Activated CD4-positive, alpha-beta T cell treated with anti-CD3 and anti-CD28 coated beads, Interleukin-10, Interleukin-2, amounts not matched to agents 100 ng/mL and 50 ng/mL, durations not matched to agents 16 hours and 8 hours (primary cell): ENCODE measurements at places on chromosomes 4 and X.

DNA sequence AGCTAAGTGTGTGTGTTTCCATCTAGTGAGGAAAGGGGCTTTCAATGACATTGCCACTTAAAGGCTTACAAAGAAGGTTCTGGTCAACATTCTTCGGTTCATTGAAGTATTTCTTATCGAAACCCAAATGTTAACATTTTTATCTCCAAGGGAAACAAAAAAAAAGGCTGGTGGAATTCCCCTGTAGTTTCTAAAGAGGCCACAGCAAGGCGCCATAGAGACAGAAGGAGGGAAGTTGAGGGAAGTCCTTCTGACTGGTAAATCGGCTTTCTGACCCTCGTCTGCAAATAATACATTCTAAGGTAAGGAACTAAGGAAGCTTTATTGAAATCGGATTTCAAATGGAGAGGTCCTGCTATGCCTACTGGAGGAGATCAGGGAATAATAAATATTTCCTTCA, 1.7 kb upstream of the ZFP42 start:
- DNase-seq, result no peak

DNA sequence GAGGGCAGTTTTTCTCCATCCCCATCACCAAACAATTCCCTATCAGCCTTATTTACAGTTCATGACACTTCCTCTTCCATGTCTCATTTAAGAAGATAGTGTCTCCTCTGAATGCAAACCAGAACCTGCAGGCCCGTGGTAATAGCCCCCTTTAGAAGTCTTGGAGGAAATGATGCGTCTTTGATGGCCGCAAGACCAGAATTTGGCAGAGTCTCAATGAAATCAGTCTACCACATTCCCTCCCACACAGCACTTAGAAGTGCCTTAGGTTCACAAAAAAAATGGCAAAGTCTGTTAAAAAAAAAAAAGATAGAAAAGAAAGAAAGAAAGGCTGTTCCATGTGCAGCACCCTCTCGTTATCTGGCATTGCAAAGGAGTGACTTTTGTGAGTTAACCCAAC, 2.1 kb upstream of the KDR start:
- DNase-seq, result no peak

- DNase-seq, result no peak
These were observed 609.3 kb upstream of the IGFBP7 start for GRCh38 chr4:57719456-57719855.

GRCh38 chr4:141702472-141703182, 66.2 kb downstream of the IL15 start:
- DNase-seq, result no peak

- no peak for DNase-seq
These were observed 1090.9 kb upstream of the INTU start for GRCh38 chr4:126541820-126542219.

DNA sequence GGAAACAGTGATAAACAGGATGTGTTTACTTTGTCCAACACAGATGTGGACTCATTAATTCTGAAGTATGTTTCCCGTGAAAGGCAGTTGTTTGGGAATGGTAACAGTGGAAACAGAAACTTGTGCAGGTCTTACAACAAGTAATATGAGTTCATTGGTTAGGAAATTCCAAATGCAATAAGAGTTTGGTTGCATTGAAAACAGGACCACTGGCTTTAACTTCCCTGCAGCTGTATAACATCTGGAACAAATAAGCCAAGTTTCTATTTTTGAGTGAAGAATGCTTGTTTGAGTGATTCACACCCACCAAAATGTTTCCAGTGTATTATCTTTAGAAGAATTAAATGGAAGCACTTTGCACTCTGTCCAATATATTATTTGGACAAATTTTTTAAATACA, 82.4 kb upstream of the BMP3 start:
- DNase-seq, result no peak

DNA sequence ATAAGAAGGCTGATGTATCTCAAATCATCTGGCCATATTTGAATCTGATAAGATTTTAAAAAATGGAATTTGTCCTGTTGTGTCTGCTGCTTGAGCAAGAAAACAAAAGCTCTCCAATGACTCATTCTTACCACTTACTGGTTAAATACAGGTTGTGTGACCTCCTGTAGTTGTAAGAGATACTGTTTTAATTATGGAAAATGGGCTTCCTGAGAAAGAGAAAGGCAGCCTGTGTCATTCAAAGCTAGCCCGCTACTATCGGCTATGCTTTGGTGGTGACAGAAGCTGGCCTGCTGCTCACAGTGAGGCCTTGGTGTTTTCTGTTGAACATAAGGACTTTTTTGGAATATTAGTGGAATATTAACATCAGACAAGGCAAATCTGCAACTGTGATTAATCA, 1722.1 kb upstream of the PCDH10 start:
- no peak for DNase-seq

DNA sequence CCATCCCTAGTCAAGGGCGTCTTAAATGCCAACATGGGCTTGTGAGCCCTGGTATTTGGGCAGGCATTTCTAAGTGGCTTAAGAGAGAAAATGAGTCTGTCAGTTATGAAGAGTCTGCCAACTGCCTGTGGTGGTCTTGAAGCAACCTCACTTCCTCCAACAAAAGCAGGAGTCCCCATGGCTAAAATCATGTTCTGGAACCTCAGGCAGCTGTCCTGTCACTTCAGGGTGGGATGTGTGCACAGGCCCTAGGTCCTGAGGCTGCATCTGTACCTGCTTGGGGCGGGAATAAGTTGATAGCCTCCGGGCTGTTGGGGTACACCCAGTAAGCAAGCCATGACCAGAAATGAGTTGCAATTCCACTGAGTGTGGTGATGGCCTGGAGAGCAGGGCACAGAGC, 115.0 kb upstream of the SCML1 start:
- no peak for DNase-seq

GRCh38 chr4:30536231-30536630, 183.9 kb upstream of the PCDH7 start:
- DNase-seq, result no peak

DNA sequence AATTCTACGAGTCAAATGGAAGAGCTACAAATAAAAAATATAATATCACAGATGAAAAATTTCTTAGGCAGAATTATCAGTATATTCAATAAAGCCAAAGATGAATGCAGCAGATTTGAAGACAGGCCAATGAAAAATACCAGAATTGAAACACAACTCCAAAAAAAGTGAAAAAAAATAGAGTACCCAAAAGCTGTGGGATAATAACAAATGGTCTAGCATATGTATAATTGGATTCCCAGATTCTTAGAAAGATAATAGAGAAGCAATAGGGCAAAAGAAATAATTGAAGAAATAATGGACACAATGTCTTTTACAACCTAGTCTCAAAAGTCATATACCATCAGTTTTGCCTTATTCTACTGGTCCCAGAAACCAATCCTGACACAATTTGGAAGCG, 4.4 kb downstream of the ANAPC10 start:
- no peak for DNase-seq

- DNase-seq, result no peak
These were observed 65.9 kb downstream of the FAT1 start for GRCh38 chr4:186657764-186658163.

DNA sequence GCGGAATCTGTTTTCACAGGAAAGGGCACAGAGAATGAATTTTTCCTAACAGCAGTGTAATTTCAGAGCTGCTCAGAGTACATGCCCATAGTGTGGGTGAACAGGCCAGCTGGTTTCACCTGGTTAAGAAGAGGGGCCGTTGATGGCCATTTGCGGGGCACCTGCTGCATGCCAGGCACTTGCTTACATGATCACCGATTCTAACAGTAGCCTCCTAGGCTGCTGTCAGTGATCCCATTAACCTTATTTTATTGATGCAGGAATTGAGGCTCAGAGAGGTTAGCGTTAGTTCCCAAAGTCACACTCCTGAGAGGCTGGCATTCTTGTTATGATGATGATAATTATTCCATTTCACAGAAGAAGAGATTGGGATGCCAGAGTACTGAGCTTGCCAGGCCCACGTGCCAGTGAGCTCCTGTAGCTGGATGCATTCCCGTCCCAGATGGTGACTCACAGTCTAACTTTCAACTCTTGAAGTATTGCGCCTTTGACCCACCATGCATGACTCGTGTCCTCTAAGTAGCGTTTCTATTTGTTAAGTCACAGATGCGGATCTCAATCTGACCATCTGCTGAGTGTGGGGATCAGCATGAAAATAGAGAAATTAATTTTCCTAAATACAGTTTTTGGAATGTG, 76.5 kb downstream of the PSAPL1 start:
- DNase-seq, result no peak

DNA sequence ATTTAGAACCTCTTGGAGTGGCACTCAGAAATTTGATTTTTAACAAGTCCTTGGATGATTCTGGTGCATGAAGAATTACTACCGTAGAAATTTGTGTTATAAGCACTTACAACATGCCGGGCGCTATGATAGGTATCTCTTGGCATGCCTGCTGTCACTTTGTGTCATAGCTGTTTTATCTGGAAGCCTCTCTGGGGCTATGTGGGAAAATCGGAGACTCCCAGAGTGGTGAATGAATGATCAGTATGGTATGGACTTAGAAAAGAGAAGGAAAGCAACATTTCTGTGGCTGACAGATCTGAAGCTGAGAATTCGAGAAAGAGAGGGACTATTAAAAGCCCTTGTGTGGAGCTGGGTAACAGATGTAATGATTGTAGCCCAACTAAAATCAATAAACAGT, 177.4 kb upstream of the MAMLD1 start:
- no peak for DNase-seq

- no peak for DNase-seq
These were observed 1.4 kb upstream of the LRIT3 start for GRCh38 chr4:109846395-109847098.
